Suppressor macrophage (primary cell): ENCODE measurements at places on chromosomes 11 and 22.

DNA sequence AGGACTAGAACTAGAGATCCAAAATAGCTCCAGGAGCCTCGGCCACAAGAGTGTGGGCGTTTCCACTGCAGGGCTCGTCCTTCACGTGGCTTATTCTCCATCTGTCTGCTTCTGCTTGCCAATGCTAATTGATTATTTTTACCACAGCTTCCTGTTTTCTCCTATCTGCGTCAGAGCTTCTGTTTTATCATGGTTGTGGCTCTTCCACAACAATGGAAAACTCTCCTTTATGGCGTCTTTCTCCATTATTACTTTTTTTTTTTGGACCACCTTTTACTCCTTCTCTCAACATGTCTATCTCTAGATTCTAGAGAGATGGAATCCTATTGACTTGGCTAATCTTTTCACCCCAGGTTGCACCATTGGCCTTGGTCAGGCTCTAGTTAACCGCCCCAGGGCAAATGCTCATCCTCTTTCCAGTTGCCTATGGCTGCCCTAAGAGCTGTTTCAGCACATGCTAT lies 25.9 kb downstream of the CAT start:
- DNase-seq = peak; percentile 79

DNA sequence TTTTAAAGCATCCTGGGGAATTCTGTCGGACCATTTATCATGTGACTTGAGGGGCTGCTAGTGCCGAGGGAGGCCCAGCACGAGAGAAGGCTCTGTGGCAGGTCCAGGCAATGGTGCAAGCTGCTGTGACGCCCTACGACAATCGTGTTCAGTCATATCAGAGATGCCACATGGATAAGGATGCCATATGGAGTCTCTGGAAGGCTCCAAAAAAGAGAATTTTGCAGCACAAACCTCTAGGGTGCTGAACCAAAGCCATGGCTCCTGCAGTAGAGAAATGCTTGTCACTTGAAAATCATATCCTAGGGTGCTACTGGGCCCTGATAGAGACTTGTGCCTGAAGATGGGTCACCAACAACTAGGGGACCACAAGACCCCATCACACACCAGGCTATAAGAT lies 6.7 kb upstream of the CD6 start:
- DNase-seq = no peak

GRCh38 chr11:8907116-8907515 lies 3.9 kb upstream of the AKIP1 start:
- DNase-seq = no peak

- no peak for DNase-seq
These were observed 232.2 kb upstream of the PITPNB start for GRCh38 chr22:28151151-28151816.

DNA sequence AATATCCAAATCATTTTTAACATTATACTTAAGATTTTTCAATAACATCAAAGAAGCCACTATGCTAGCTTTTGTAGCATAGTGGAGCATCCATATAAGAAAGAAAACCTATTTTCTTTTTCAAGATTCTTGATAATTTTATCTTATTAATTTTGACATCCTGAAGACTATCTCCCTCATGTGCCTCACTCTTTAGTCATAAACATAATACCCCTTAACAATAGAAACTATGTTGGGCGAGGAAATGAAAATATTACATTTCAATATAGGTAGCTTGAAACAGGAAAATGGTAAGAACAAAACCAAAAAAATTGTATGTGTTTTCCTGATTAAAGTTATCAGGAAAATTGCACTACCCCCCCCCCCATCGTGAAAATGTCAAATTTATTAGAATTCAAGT lies 40.1 kb downstream of the ELMOD1 start:
- no peak for DNase-seq

DNA sequence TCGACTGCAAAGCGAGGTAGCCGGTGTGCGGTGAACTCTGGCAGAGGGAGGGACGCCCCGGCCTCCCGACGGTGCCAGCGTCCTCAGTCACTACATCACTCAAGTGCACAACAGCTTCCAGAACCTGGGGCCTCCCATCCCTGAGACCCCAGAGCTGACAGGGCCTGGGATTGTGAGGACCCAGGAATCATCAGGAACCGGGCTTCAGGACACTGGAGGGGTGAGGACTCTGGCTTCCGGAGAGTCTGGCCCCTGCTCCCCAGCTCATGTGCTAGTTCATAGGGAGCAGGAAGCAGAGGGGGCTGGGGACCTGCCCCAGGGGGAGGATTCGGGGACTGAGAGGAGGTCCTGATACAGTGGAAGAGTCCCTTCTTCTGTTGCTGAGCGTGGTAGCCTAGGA lies 4.6 kb downstream of the ART5 start:
- DNase-seq = no peak

DNA sequence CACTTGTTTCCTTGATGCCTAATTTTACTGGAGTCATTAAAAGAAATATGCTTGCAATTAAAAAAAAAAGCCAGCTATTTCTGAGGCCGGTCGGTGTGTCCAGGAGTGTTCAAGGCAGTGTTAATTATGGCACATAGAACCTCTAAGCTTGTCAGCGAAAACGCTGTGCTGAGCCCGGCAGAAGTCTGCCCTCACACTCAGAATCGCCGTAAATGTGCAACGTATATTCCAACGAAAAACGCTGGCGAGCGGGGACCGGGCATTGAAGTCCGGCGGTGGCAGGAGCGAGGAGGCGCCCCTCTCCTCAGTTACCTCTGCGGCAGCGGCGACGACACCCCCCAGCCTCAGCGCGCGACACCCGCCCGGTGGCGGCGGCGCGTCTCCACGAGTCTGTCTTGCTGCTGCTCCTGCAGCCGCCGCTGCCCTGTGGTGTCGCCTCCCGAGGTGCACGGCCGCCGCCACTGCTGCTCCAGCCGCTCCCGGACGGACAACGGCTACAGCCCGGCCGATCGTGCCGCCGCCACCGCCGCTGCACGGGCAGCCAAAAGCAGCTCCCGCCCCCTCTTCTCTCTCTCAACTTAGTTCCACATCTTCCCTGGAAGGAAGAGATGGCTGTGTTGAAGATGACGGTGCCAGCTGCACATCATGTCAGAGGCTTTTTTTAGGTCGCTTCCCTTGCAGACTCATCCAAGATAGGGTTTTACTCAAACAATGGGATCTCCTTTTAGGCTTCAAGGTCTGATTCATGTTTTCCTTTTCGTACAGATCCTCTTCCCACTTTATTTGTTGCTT lies 56.0 kb downstream of the JAM3 start:
- no peak for DNase-seq

- no peak for DNase-seq
These were observed 1.4 kb downstream of the PACSIN3 start for GRCh38 chr11:47184711-47185304.

DNA sequence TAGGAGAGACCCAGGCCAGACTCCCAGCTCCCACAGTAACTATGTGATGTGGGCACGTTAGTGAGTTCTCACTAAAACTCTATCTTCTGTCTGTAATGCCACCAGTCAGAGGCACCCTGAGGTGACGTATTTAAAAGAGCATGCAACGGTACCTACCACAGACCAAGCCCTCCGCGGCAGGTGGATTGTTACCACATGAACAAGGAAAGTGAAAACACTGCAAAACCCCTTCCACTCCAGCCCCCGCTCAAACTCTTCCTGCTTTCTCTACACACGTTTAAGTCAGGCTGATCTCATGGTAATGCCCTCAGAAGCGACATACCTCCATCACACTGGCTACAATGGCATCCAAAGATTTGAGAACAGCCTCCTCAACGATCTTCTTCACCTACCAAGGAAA lies 36.7 kb downstream of the SERPIND1 start:
- no peak for DNase-seq

DNA sequence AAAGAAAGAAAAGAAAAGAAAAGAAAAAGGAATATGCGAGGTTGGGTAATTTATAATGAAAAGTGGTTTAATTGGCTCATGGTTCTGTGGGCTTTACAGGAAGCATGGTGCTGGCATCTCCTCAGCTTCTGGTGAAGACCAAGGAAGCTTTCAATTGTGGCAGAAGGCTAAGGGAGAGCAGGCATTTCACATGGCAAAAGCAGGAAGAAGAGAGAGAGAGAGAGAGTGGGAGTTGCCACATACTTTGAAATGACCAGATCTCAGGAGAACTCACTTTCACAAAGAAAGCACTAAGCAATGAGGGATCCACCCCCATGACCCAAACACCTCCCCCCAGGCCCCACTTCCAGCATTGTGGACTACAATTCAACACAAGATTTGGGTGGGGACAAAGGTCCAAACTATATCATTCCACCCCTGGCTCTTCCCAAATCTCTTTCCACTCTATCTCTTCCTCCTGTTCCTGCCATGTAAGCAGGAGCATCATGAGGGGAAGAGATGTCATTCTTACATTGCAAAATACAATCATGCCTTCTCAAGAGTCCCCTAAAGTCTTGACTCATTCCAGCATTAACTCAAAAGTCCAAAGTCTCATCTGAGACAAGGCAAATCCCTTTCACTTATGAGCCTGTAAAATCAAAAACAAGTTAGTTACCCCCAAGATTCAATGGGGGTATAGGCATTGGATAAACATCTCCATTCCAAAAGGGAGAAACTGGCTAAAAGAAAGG lies 38.9 kb downstream of the LINC01488 start:
- peak; percentile 36 for DNase-seq

DNA sequence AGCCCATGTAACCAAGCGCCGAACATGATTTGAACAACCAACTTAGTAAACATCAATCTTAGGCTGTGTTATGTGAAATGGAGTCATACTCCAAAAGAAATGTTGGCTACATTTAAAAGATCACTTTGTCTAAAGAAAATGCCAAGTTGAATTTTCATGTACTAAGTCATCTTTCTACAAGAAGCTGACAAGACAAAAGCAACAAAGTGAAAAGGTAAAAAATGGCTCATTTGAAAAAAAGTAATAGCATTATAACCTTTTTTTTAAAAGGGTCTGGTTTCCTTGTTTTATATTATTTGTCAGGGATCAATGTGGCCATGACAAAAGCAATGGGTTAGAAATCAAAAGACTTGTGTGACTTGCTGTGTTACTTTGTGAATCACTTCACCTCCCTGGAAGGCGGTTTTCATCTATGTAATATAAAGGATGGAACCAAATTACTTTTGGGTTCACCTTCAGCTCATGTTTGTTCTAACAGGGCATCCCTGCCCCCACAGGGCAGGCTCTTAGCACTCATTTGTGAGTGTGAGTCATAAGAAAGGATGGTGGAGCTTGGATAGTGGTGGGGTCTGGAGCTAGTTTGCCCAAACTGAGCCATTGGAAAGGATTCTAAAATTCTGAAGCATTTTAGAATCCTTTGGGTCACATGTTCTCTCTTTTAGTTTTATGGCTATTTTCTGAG lies 131.9 kb upstream of the MTMR2 start:
- no peak for DNase-seq
